ENCODE measurements at places on chromosomes 1 and 21. TPM values are rescaled to one million over a fixed set of nuclear protein-coding genes. Genes with fewer than 3 reads are reported as not detected.
A peak's percentile ranks its signal among the peaks of the same experiment; 100 is the strongest.

DNA sequence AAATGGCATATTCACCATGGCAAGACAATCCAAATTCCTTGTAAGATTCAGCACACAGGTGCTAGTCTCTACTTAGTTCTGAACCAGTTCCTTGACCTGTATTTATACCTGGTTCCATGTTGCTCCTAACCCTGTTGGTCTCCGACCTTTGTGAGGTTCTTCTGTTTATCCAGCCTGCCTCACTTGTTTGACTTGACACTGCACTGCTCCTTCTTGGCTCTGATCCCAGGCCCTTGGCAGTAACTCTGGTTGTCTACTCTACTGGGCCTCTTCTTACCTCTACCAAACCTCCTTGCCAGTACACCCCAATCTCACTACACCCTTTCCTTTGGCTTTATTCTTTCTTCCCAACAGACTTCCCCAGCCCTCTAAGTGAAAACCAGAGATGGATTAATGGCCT lies 419.4 kb upstream of the USP24 start:
- no peaks in the 10 kb centered on the region for H3K27me3 ChIP-seq
- no peaks in the 10 kb centered on the region for H3K36me3 ChIP-seq
- H3K4me1 ChIP-seq = peaks cover 9% of the 10 kb centered on the region
- H3K27ac ChIP-seq = no peak overlapping the region
- H3K4me3 ChIP-seq = no peak overlapping the region

GRCh38 chr1:182244451-182244850 lies 147.1 kb downstream of the GLUL start:
- no peak overlapping the region for H3K27ac ChIP-seq
- no peak for DNase-seq
- H3K4me1 ChIP-seq = peaks cover 5% of the 10 kb centered on the region
- H3K36me3 ChIP-seq = no peaks in the 10 kb centered on the region
- no peaks in the 10 kb centered on the region for H3K27me3 ChIP-seq

DNA sequence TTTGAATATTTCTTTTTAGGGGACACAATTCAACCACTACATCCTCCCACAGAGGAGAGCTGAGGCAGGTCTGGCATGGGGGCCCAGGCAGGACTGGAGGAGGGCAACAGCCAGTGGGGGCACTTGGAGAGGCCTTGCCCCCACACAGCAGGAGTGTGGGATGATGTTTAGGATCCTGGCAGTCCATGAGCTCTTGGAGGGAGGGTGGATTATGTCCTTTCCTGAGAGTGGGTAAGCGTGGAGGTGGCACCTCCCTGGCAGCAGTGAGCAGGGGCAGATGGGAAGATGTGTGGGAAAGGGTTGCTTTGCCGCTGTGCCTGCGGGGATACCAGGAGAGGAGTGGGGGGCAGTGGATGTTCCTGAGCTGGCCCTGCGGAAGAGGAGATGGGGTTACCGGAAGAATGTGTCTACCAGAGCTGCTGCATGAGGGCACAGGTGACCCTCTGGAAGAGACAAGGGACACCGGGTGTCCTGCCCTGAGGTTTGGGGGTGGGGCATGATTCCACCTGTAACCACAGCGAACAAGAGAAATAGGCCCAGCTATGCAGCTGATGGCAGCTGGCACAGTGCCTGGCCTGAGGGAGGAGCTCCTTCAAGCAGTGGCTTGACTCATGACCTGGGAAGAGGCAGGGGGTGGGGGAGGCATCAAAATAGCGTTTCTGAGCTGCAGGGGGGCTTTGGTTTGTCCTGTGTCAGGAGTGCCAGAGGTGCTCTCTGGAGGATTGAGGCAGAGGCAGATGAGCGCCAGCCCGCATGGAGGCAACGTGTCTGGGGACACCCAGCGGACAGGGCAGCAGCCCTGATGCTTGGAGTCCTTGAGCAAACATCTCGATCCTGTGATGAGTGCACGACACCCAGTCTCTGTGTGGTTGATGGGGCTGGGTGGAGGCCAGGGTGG lies 123.9 kb upstream of the TMPRSS2 start:
- DNase-seq = peak; percentile 84
- no peak overlapping the region for H3K27ac ChIP-seq
- no peaks in the 10 kb centered on the region for H3K36me3 ChIP-seq
- no peaks in the 10 kb centered on the region for H3K4me1 ChIP-seq
- peaks cover 1% of the 10 kb centered on the region for H3K27me3 ChIP-seq

Gene PDPN
- 47.0 TPM for total RNA-seq

DNA sequence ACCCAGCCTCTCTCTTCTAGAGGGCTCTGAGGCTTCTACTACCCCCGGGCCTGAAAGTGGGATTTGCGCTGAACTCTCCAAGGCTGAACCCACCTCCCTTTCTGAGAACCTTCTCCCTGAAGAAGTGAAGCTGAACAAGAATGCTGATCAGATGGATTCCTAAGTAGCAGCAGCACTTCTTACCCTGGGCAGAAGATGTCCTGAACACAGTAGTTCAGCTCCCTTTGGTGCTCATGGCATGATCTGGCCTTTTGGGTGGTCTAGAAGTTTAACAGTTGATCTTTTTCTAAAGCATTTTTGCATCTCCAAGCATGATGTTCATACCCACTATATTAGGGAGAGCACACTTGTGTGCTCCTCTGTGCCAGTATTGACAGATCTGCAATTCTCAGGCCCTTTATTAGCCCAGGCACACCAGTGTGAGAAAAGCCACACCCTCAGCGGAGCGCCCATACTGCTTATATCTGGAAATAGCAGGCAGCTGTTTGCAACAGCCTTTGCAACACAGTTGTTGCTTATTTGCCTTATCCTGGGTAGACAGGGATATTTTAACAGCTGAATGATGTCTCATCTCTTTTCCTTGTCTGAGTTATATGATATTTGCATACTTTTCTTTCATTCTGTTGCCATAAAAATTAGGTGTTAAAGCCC lies 34.2 kb downstream of the CNN3 start:
- peaks cover 49% of the 10 kb centered on the region for H3K36me3 ChIP-seq
- no peaks in the 10 kb centered on the region for H3K27me3 ChIP-seq
- no peak overlapping the region for H3K4me3 ChIP-seq
- no peak for DNase-seq

DNA sequence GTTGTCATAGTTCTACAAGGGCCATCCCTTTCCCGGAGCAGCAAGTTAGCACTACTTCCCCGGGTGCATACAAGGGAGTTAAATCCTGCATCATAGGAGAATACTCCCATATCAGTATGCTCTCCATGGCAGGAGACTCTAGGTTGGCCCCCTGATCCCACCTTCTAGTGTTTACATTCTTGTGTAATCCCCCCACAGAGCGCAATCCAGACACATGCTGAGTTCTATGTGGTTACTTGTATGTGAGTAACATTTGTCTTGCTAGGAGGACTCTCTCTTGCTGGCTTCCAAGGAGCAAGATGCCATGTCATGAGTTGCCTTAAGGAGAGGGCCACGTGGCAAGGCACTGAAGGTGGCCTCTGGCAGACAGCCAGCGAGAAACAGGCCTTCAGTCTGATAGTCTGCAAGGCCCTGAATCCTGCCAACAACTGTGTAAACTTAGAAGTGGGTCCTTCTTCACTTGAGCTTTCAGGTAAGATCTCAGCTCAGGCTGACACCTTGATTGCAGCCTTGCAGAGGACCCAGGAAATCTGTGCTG lies 155.3 kb downstream of the CDC7 start:
- H3K27me3 ChIP-seq = no peaks in the 10 kb centered on the region
- peaks cover 13% of the 10 kb centered on the region for H3K4me1 ChIP-seq
- H3K36me3 ChIP-seq = no peaks in the 10 kb centered on the region
- H3K4me3 ChIP-seq = no peak overlapping the region

GRCh38 chr1:232561381-232561780 lies 68.6 kb downstream of the SIPA1L2 start:
- H3K36me3 ChIP-seq = no peaks in the 10 kb centered on the region
- DNase-seq = no peak
- H3K27ac ChIP-seq = no peak overlapping the region

DNA sequence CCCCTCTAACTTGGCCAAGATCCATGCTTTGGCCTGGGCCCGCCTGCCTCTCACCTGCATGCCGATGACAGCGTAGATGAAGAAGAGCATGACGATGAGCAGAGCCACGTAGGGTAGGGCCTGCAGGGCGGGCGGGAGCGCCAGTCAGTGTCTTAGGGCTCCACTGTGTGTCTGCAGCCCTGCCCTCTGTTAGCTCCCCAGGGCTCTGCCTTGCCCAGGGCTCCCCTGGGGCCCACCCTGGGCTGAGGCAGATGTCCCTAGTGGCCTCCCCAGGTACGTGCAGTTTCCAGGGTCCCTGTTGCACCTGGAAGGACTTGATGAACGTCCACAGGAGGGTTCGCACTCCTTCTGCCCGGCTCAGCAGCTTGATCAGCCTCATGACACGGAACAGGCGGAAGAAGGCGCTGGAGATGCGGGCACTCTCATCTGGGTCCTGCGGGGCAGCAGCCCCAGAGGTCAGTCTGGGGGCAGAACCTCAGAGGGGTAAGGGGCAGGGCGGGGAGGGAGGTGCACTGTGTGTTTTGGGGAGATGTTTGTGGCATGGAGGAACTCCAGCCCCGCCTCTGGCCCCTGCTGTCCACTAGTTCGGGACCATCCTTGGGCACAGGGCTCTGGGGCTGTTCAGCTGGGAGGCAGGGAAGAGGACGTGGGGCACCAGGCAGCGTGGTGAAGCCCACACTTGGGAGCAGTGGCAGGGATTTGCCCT lies 29.8 kb upstream of the KIF21B start:
- H3K4me1 ChIP-seq = peaks cover 11% of the 10 kb centered on the region
- H3K27me3 ChIP-seq = no peaks in the 10 kb centered on the region
- no peak for DNase-seq
- H3K27ac ChIP-seq = no peak overlapping the region

- no peak overlapping the region for H3K4me3 ChIP-seq
- no peak for DNase-seq
- H3K27ac ChIP-seq = no peak overlapping the region
- no peaks in the 10 kb centered on the region for H3K36me3 ChIP-seq
Measured at GRCh38 chr21:17105932-17106331, 406.9 kb upstream of the CXADR start.

- H3K27me3 ChIP-seq = no peaks in the 10 kb centered on the region
- peak overlapping the region; percentile 20 for H3K4me3 ChIP-seq
- H3K27ac ChIP-seq = peak overlapping the region; percentile 95
- peak; percentile 93 for DNase-seq
Measured at GRCh38 chr1:153568367-153569099, 2.9 kb upstream of the S100A2 start.

Gene C1orf159
- 9.7 TPM for total RNA-seq

Gene NBPF4
- not detected for total RNA-seq

GRCh38 chr1:29380532-29380931 lies 144.2 kb downstream of the PTPRU start:
- H3K36me3 ChIP-seq = no peaks in the 10 kb centered on the region
- no peak for DNase-seq
- H3K4me1 ChIP-seq = no peaks in the 10 kb centered on the region

Gene TMPRSS15
- not detected for total RNA-seq

Gene RNF186
- not detected for total RNA-seq

DNA sequence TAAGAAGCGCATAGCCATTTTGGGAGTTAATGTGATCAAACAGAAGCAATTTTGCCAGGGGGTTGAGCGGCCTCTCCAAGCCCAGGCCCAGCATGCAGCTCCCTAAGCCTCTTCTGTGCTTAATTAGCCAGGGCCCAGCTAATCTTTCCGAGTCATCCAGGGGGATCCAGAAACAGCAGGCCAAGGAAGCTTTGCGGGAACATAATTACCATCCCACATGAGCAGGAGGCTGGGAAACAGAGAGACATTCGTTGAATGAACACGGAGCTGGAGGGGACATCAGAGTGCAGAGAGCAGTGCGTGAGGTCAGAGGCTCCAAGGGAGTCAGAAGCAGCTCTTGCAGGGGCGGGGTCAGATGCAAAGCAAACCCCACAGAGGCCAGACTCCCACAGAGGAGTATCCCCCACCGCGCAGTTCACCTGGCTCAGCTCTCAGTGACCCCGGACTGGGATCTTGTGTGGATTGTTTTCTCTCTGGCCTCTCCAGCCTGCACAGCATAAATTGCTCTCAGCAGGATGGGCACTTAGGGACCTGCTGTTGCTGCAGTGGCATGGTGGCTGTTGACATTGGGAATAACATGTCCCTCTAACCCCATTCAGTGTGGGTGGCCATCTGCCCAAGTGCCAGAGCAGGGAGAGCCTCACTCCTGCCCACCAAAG lies 657.4 kb downstream of the AJAP1 start:
- no peaks in the 10 kb centered on the region for H3K36me3 ChIP-seq
- DNase-seq = no peak
- no peak overlapping the region for H3K4me3 ChIP-seq
- no peaks in the 10 kb centered on the region for H3K27me3 ChIP-seq

DNA sequence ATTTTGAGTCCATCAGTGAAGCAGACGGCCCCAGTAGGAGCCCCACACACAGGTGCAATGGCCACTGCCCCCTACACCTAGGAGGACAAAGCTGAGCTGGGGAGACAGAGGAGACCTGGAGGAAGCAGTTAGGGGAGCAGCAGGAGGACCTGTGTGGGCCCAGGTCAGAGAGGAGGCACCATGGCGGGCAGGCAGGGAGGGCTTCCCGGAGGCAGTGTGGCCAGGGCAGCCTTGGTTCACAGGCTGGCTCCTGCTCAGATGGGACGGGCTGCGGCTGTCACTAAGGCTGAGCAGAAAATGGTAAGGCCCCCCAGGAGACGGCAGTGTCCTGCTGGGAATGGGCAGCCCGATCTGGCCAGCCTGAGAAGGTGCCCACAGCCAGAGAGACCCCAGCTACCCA lies 15.4 kb downstream of the MEGF6 start:
- DNase-seq = no peak
- no peak overlapping the region for H3K27ac ChIP-seq
- no peaks in the 10 kb centered on the region for H3K27me3 ChIP-seq
- H3K4me3 ChIP-seq = no peak overlapping the region
- H3K36me3 ChIP-seq = no peaks in the 10 kb centered on the region

GRCh38 chr1:52203935-52204625 lies 62.2 kb downstream of the ZFYVE9 start:
- H3K27me3 ChIP-seq = no peaks in the 10 kb centered on the region
- H3K27ac ChIP-seq = no peak overlapping the region
- no peak for DNase-seq
- no peak overlapping the region for H3K4me3 ChIP-seq
- no peaks in the 10 kb centered on the region for H3K36me3 ChIP-seq

- H3K4me1 ChIP-seq = peaks cover 13% of the 10 kb centered on the region
- H3K27me3 ChIP-seq = no peaks in the 10 kb centered on the region
- peak; percentile 67 for DNase-seq
- H3K4me3 ChIP-seq = peak within 1 kb of the TSS; percentile 49
Measured at GRCh38 chr1:99645699-99646531, at the start of gene PALMD. PALMD (plus strand) TSS chr1:99646113; CDS start chr1:99646318, 205 bp downstream.

DNA sequence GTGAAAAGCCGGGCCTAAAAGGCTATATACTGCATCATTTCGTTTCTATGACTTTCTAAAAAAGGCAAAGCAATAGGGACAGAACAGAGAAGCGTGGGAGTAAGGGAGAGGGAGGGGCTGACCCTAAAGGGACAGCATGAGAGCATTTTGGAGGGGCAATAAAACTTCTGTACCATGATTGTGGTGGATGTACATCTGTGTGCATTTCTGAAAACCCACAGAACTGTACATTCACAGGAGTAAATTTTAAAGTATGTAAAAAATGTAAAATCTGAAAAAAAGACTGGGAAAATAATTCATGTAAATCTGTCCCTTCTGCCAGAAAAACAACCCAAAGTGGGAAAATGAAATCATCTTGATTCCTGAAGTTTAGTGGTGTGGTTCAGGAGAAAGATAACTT lies 235.4 kb downstream of the CENPF start:
- DNase-seq = no peak
- H3K4me3 ChIP-seq = no peak overlapping the region
- no peaks in the 10 kb centered on the region for H3K4me1 ChIP-seq
- H3K36me3 ChIP-seq = no peaks in the 10 kb centered on the region
- H3K27ac ChIP-seq = no peak overlapping the region
- H3K27me3 ChIP-seq = no peaks in the 10 kb centered on the region

GRCh38 chr1:45444609-45445131 lies 46.3 kb downstream of the TESK2 start:
- no peaks in the 10 kb centered on the region for H3K27me3 ChIP-seq
- no peaks in the 10 kb centered on the region for H3K36me3 ChIP-seq
- no peaks in the 10 kb centered on the region for H3K4me1 ChIP-seq
